ENCODE measurements at places on chromosomes 16 and 17.

- peak; percentile 57 for DNase-seq
Measured at GRCh38 chr16:1152651-1153259, at the start of gene CACNA1H. TSS of gene CACNA1H (plus strand) at chr16:1153106. CDS start at chr16:1153738, 632 bp downstream.

DNA sequence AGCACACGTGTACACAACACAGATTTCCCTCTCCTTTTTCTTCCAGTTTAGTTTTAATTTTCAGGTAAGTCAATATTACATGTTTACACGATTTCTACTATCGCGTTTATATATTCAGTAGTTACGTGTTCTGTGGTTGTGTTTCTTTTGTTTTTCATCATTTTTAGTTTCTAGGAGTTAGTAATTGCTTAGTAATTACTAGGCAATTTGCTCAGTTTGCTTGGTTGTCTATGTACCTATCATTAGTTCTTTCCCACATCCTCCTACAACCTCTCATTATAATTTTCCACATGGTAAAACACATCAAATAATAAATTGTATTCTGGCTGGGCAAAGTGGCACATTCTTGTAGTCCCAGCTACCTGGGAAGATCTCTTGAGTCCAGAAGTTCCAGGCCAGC lies 24.6 kb upstream of the GUCY2D start:
- DNase-seq = no peak

GRCh38 chr16:88667461-88667860 lies 4.6 kb upstream of the MVD start:
- no peak for DNase-seq

GRCh38 chr16:81528256-81528655 lies 83.6 kb downstream of the CMIP start:
- no peak for DNase-seq

DNA sequence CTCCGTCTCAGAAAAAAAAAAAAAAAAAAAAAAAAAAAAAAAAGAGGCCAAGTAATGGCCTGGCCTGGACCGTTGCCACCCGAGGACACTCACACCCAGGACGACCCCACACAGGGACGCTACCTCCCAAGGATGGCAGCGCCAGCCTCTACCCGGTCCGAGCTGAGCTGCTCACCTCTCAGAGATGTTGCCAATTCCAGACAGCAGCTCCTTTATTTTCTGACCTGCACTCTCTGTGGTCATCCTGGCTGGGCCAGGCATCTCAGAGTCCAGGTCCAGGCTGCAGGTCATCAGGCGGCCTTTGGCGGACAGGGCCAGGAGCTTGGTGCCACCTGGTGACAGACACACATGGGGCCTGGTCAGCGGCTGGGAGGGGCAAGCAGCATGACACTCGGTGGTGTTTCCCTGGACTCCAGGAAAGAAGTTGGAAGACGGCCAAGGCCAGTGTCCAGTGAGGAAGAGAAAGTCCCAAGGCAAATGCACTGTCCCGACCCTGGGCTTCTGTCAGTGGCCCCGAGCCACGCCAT lies 3.1 kb downstream of the FAAP100 start:
- no peak for DNase-seq

DNA sequence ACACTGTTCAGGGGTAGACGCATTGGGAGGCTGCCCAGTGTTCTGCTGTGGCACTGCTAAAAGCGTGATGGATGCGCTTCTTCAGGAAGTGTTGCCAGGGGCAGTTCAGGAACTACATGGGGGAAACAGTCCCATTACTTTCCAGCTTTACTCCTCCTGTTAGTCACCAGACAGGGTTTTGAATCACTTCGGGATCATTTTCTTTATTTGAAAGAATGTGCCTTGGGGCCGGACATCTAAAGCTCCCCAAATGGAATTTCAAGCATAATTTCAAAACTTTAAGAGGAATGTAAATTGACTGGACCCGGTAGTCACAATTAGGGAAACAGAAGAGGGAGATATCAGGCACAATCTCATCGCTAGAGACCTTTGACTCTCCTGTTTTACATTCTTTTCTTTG lies 1.3 kb upstream of the KRTAP2-1 start:
- no peak for DNase-seq

GRCh38 chr16:84373907-84374489 lies 5.7 kb downstream of the ATP2C2 start:
- DNase-seq = no peak

All from CD4-positive, alpha-beta T cell treated with Interleukin-17A for 1 hour (primary cell).